ENCODE measurements at places on chromosomes 1 and 21.

DNA sequence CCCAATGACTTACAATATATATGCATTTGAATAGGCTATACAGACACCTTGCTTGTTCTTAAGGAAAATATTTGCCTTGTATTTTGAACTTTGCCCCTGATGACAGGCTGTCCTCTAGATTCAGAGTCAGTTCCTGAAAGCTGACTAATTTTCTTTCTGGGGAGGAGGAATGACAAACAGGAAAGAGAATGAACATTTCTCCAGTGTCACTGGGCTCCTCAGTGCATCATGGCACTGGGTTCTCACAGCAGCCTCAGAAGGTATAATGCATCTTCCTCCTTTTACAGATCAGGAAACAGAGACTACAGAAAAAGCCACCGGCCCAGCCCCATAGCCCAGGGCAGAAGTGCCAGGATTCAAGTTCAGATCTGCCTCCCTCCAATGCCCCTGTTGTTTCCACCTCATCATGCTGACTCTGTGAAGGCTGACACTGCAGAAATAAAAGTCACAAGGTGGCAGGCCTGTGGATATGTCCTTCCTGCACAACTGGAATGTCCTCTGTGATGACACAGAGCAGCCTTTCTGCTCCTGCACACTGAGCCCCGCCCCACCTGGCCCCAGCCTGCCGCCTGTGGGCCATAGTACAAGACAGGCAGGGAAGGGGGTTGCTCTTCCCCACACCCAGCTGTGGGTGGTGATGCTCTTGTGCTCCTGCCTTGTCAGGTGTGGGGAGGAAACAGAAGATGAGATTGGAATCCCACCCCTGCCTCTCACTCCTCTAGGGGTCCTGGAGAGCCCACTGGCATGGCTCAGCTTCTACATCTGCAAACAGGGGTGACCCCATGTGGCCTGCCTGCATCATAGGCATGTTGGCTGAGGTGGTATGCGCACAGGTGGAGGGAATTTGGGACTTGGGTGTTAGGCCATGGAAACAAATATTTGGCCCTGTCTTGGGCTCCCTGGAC lies 6.4 kb downstream of the TTC22 start:
- no peak for DNase-seq

- no peak for DNase-seq
These were observed 53.3 kb downstream of the B3GALT5 start for GRCh38 chr21:39666026-39666425.

GRCh38 chr1:35660581-35661473 lies 19.5 kb upstream of the PSMB2 start:
- no peak for DNase-seq

GRCh38 chr1:231058416-231059109 lies 18.5 kb upstream of the FAM89A start:
- no peak for DNase-seq

All from activated T-cell treated with anti-CD3 and anti-CD28 coated beads for 48 hours (primary cell).